ENCODE measurements at places on chromosomes 2 and 18. TPM values are rescaled to one million over a fixed set of nuclear protein-coding genes. Genes with fewer than 3 reads are reported as not detected.
A peak's percentile ranks its signal among the peaks of the same experiment; 100 is the strongest.

The SERPINB11 gene
- total RNA-seq: not detected

The RTP5 gene
- total RNA-seq: not detected

DNA sequence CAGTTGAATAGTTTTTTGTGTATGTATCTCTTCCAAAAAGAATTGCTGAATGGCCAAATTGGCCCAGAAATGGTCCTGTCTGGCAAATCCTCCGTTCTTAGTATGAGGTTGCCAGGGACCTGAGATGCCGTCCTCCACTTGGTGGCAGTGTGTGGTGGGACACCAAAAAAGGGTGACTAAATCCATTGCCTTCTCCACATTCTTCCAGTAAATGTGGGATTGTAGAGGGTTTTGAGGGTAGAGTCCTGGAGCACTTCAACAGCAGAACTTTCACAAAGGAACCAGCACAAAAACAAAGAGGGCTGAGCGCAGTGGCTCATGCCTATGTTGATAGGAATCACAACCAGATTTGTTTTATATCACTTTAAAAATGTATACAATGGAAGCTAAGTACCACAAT is 199.9 kb downstream of the BCL2 start:
- H3K27ac ChIP-seq: no peak overlapping the region
- H3K27me3 ChIP-seq: no peaks in the 10 kb centered on the region
- peak; percentile 51 for DNase-seq
- no peaks in the 10 kb centered on the region for H3K36me3 ChIP-seq

DNA sequence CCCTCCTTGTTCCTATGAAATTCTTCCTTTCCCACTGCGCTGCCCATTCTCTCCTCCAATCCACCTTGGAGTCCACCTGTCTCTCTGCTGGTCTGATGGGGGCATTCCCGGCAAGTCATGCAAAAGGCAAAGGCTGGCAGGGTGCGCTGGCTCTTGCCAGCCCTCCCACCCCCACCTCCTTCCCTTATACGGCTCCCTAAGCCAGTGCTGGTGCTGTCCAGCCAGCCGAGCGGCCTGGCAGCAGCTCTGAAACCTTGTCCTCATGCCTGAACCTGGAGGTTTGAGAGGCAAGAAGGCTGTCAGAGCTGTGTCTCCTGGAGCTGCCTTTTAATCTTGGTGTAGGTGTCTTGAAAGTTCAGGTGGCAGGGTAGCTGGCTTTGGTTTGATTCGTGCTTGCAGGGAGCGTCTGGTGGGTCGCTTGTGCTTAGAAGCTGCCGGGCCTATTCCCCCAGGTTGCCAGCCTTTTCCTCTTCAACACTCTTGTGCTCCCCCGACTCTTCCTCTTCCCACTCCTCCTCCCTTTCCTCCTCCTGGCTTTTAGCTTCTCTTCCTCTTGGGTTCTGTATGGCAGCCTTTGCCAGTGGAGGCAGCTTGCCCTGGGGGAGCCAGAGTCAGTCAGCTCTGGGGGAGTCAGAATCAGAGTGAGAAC is 748 bp downstream of the LIPG start:
- peaks cover 14% of the 10 kb centered on the region for H3K36me3 ChIP-seq
- H3K4me1 ChIP-seq: peaks cover 26% of the 10 kb centered on the region
- no peak overlapping the region for H3K27ac ChIP-seq

GRCh38 chr2:239025951-239026461 is 178.1 kb downstream of the TWIST2 start:
- H3K27ac ChIP-seq: no peak overlapping the region
- no peak overlapping the region for H3K4me3 ChIP-seq
- no peak for DNase-seq
- no peaks in the 10 kb centered on the region for H3K27me3 ChIP-seq

DNA sequence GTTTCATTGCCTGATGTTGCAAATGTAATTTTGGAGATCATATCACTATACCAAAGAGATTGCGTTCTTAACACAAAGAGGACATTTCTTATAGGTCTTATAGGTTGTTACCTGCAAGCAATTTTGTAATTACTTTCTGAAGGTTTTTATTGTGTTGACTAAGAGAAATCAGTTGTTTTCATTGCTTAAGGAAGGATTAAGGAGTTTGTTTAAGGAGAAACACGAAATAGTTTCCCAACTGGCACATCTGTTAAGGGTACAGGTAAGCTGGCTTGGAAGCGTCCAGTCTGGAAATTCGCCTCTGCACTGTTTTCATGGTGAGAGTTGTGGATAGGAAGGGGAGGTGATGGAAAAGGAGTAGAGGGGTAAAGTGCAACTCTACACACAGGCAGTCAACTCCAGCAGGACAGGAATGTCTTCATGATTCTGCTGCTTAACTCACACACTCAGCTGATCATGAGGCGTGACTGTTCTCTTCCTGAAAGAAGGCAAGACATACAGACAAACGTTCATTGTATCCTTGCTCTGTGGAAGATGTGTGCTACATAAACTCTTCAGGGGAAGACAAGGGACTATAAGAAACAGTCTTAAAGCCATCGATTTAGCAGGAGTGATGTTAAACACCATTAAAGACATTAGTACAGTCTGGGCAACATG is 61.4 kb upstream of the ACSL3 start:
- no peak overlapping the region for H3K4me3 ChIP-seq
- no peaks in the 10 kb centered on the region for H3K36me3 ChIP-seq
- no peak overlapping the region for H3K27ac ChIP-seq
- no peaks in the 10 kb centered on the region for H3K27me3 ChIP-seq

DNA sequence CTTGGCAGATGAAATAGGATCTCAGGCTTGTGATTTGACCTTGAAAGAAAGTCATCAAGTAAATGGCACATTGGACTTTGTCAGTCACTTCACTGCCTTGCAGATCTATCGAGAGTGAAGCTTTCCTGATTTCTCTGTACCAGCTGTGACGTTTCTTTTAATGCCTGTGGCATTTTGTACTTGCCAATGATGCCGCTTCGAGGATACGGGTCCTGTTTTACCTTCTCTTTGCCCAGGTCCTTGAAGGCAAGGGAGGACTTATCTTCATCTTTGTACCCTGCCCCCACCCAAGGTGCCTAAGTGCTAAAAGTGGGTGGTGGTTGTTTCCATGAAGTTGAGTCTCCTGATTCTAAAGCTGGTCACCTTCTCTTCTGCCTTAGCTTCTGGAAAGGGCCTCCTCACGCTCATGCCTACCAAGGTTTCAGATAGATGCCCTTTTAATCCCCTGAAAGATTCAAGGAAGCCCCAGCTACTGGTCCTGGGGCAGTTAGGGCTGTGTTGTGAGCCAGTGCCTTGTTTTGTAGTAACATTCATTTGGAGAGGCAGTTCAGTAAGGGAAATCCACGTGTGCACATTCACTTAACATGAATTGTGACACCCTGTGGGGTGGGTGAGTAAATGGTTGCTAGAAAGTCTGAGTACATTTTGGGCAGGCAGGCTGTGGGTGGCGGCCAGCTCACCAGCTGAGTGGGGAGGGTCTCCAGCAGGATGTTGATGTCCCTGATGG is 6.1 kb downstream of the LBH start:
- peaks cover 40% of the 10 kb centered on the region for H3K4me1 ChIP-seq
- no peak for DNase-seq
- no peak overlapping the region for H3K27ac ChIP-seq

GRCh38 chr2:203225423-203226039 is 13.3 kb upstream of the CYP20A1 start:
- peaks cover 2% of the 10 kb centered on the region for H3K4me1 ChIP-seq
- DNase-seq: peak; percentile 23
- no peaks in the 10 kb centered on the region for H3K27me3 ChIP-seq
- H3K36me3 ChIP-seq: peaks cover 7% of the 10 kb centered on the region
- H3K4me3 ChIP-seq: no peak overlapping the region

GRCh38 chr2:191629976-191630712 is 47.8 kb upstream of the NABP1 start:
- no peak for DNase-seq
- H3K36me3 ChIP-seq: no peaks in the 10 kb centered on the region
- H3K4me3 ChIP-seq: no peak overlapping the region

GRCh38 chr18:59196161-59196725 is 23.7 kb upstream of the GRP start:
- no peak overlapping the region for H3K27ac ChIP-seq
- peaks cover 23% of the 10 kb centered on the region for H3K4me1 ChIP-seq
- DNase-seq: no peak
- H3K27me3 ChIP-seq: no peaks in the 10 kb centered on the region

Data from WTC11 (cell line).